ENCODE measurements at places on chromosomes 4 and X.

DNA sequence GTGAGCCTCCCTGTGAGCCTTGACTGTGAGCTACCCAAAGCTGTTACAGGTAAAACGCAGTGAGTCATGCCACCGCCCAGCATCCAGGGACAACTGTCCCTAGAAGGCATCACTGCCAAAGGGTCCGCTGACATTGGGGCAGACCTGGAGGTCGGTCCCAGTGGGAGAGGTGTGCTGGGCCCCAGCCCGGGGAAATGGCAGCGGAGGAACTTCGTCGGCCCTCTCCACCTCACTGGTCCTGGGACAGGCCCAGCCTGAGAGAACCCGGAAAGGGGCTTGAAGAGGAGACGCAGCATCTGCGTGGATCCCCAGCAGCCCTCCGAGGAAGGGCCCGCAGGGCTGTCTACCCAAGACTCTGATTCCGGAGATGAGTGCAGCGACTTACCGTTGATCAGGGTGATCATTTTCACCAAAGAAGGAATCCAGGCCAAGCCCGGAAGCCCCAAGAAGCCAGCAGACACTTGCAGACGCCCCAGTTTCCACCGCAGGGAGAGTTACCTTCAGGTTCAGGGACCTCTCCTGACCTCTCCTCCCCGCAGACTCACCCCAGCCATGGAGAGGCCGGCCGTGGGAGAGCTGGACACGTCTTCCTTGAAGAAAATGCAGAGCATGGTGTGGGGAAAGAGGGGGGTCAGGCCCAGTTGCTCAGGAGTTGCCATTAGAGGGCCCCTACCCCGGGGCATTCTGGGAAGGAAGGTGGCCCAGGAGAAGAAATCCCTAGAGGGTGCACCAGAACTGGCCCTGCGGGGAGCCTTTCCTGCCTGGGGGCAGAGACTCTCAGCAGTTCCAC lies 51.2 kb downstream of the CXorf49B start:
- DNase-seq: no peak

DNA sequence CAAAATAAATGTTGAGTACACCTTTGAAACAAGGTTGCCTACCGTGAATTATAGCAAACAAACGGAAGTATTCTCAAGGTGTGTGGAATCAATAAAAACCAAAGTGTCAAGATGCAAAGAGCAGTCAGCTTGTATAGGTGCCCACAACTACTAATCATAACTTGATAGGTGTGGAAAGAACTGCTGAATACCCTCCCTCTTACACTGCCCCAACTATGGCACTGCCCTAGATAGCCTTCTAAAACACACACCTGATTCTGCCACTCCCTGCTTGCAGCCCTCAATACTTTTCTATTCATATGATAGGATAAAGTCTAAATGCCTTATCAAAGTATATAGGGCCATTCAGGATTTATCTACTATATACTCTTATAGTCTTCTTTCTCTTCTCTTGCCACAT lies 31.1 kb upstream of the SLC4A4 start:
- no peak for DNase-seq

DNA sequence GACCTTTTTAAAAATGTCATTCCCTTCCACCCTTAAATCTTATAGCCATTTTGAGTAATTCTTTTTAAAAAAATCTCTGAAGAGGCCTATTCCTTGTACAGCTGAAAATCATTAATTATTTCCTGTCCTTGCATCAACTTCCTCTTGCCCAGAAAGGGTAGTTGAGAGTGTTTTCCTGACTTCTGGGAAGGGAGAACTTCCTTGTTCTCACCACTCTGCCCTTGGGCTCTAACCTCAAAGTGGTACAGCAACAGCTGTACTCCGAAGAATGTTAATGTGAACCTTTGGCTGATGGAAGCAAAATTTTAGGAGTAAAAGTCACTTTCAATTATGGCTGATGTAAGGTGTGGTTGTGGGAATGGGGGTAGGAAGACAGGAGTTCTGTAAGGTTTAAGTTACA lies 15.1 kb upstream of the FABP2 start:
- no peak for DNase-seq

GRCh38 chr4:54234497-54235205 lies 5.6 kb downstream of the PDGFRA start:
- no peak for DNase-seq

DNA sequence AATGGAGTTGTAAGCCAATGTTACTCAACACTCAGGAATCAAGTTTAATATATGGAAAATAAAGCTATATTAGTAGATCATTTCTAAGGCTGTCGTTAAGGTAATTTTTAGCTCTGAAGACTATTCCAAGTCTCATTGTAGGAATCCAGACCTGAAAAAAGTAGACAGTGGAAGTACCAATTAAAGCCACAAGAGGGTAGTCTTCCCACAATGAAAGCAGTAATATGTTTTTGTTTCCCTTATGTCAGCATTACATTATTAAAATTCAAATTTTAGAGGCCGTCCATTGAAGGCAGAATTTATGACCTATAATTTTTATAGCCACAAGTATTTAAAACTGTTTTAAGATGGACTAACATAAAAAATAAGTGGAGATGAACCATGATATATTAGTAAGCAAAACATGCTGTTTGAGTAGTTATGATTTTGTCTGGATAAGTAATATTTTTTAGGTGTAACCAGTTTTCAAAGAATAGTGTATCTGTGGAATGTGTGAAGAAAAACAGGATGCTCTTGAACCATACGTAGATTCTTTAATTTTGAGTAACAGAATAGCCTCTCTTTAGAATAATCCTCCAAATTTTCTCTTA lies 372.6 kb upstream of the TECRL start:
- no peak for DNase-seq

- no peak for DNase-seq
Observed at GRCh38 chr4:118340109-118340508, 12.7 kb downstream of the PRSS12 start.

- no peak for DNase-seq
Observed at GRCh38 chr4:24888475-24889344, 24.1 kb downstream of the CCDC149 start.

- DNase-seq: no peak
Observed at GRCh38 chr4:186104890-186105646, 564 bp downstream of the FAM149A start.

- DNase-seq: no peak
Observed at GRCh38 chr4:116489739-116490138, 595.6 kb downstream of the TRAM1L1 start.

DNA sequence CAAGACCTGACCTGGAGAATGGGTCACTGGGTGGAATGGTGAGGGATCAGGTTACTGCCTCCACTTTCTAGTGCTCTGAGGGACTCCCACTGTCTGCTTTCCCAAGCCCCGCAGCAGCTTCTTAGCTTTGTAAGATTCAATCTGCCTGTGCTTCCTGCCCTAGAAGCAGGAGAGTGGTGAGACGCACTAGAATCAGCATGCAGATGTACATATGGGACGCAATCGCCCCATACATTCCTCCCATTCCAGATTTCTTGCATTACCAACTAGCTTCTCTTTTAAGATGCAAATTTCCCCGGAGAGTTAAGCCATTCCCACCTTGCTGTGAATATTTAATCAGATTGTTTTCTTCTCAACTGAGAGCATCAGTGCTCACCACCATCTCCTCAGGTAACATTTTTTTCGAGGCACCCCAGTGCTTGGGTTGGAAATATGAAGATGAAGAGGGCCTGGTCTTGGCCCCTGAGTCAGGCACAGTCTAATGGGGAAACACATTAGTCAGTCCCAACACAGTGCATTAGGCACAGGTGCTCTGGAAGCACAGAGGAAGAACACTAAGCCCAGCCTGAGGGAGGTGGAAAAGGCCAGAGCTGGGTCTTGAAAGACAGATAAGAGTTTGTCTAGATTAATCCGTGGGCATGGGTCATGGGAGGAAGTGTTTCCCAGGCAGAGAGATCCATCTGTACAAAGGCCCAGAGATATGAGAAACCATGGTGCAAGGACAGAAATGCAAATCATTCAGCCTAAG lies 66.7 kb upstream of the PRPS1 start:
- DNase-seq: no peak

GRCh38 chr4:72690771-72691170 lies 121.8 kb upstream of the ADAMTS3 start:
- DNase-seq: no peak

GRCh38 chr4:109589605-109590004 lies 29.6 kb downstream of the MCUB start:
- no peak for DNase-seq

DNA sequence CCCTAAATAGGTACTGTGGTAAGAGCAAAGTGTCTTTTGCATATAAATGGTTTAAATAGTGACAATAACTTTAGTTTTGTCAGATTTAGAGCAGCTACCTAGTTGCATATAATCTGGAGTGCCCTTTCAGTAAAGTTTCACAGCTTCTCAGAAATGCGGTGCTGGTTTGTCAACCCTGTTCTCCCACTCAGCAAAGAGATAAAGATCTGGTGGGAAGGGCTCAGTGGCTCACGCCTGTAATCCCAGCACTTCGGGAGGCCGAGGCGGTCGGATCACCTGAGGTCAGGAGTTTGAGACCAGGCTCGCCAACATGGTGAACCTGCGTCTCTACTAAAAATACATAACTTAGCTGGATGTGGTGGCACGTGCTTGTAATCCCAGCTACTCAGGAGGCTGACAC lies 45.6 kb upstream of the TENM3 start:
- no peak for DNase-seq

Measured in activated CD4-positive, CD25-positive, alpha-beta regulatory T cell (primary cell).